ENCODE measurements at places on chromosomes 2 and 18.

- no peak for DNase-seq
These were observed 205.5 kb upstream of the FOSL2 start for GRCh38 chr2:28187186-28187585.

GRCh38 chr2:129775952-129776653 is 203.4 kb upstream of the RAB6C start:
- no peak for DNase-seq

DNA sequence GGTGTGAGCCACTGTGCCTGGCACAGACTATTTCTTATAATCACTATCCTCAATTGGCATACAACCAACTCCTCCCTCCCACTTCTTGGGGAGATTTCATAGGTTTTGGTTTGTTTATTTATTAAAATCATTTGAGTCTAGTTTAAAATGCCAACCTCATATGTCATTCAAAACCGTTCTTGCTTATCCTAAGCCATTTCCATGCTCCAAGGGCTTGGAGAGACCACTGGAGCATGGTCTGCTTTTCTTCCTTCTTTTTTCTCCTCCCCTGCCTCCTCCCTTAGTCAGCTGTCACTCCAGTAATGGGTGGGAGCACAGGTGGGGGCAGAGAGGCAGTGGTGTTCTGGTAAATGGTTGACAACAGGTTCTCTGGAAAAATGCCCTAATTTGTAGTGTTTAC is 20.4 kb upstream of the KCNS3 start:
- no peak for DNase-seq

GRCh38 chr18:72119082-72119481 is 425.1 kb downstream of the CBLN2 start:
- no peak for DNase-seq

- DNase-seq: no peak
These were observed 27.3 kb downstream of the RFTN2 start for GRCh38 chr2:197647961-197648690.

Data from cortex of kidney (tissue), 1 donor.